Activated T-cell treated with anti-CD3 and anti-CD28 coated beads, Interleukin-2, amount 50 U/mL, for 72 hours (primary cell): ENCODE measurements at places on chromosomes 6 and 20. TPM values are rescaled to one million over a fixed set of nuclear protein-coding genes. Genes with fewer than 3 reads are reported as not detected.
A peak's percentile ranks its signal among the peaks of the same experiment; 100 is the strongest.

- DNase-seq: no peak
Measured at GRCh38 chr6:41256383-41256782, 28.2 kb downstream of the TREML4 start.

DNA sequence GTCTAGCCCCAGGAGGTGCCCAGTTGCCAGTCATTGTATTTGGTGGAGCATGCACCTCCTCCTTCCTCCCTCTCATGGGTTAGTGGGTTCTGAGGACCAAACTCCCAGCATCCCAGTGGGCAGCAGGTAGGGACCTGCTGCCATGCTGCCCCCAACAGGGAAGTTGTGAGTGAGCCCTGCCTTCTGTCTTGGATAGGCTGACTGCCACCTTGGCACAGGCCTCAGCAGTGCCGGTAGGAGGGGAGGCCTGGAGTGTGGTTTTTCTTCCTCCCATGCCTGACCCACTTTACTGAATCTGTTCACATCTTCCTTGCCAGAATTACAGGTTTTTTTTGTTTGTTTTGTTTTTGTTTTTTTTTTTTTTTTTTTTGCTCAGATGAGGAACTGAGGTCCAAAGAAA is 24.5 kb downstream of the PLCG1 start:
- DNase-seq: no peak

- DNase-seq: no peak
Measured at GRCh38 chr20:57756921-57757320, 47.1 kb upstream of the PMEPA1 start.

DNA sequence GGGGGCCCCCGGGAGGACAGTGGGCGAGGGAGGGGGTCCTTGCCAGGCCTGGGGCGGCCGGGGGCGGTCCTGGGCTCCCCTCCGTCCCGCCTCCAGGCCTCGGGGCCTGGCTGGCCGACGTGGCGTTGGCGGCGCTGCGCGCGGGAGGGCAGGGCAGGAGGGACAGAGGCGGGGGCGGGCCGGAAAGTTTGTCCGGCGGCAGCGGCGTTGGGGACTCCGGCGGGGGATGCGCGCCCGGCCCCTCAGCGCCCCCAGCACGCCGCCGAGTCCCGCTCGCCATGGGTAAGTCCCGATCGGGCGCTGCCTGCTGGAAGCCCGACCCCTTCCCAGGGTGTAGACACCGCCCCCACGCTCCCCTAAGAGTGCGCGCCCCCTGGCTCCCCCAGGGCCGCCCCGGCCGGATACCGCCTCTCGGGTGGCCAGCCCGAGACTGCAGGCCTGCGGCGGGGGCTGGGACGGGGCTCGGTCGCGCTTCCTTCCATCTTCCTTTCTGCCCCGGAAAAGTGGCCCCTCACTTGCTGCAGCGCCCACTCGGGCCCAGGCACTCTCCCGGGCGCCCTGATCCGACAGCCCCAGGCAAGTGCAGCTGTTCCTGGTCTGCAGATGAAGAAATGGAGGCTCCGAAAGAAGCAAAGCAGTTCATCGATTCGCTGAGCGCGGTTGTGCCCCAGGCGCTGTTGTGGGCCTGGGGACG is at the start of gene SLC2A10:
TSS of gene SLC2A10 (plus strand) at position 191 of the 694 bp plus-strand sequence. CDS start at position 279, 88 bp downstream.
- no peak for DNase-seq

DNA sequence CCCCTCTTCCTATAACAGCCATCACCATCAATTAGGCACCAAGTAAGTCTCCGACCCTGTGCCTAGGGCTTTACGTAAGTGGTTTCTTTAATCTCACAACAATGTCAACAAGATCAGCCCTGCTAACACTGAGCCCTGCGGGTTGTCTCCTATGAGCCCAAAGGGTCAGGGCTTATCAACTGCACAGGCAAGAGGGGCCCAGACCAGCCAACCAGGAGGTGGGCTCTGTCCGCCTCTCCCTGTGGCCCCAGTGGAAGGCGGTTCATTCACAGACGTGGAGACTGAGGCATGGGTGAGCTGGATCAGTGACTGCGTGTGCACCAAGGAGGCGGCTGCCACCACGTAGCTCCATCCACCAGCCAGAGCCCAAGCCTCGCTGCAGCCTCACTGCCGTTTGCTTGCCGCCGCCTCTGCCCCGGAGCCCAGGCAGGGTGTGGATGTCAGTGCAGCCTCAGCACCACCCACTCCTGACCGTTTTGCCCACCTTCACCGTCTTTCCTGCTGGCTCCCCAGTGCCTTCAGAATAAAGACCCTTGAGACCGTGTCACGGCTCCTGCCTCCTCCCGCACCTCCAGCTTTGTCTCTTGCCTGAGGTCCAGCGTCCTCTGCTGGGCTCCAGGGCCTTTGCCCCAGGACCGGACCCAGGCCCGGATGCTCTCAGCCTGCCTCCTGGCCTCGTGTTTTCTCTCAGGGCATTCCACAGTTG is 78.7 kb downstream of the DLL1 start:
- no peak for DNase-seq

KIF25 gene
- 0.34 TPM for total RNA-seq

GRCh38 chr6:163837691-163838431 is 423.3 kb downstream of the QKI start:
- no peak for DNase-seq

- DNase-seq: peak; percentile 30
Measured at GRCh38 chr6:10528158-10528981, 7.2 kb downstream of the GCNT2 start.

COL9A1 gene
- not detected for total RNA-seq

MRAP2 gene
- total RNA-seq: not detected

TCP11 gene
- total RNA-seq: not detected

DNA sequence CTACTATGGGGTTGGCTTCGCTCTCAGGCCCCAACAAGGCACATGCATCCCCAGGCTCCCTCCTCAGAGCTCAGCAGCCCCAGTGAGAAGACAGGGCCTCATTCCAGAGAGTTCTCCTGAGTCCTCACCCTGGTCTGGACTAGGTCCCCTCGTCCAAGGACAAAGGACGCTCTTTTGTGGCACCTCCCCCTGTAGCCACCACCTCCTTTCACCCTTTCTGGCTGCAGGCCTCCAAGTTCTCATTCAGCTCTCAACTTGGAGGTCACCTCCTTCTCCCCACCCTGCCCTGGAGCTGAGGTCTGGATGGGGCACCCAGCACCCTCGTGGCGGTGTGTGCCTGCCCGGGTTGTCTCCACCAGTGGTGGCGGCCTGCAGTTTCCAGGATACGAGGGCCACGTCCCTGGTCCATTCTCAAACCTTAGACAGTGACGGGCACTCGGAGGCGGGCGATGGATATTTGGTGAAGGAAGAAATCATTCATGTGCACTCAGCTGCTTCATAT is 2.5 kb downstream of the UNC93A start:
- DNase-seq: no peak

LAMA2 gene
- total RNA-seq: 0.05 TPM

GRCh38 chr6:116268589-116269293 is 11.0 kb downstream of the TSPYL1 start:
- no peak for DNase-seq
